ENCODE measurements at places on chromosomes 3 and 15. TPM values are rescaled to one million over a fixed set of nuclear protein-coding genes. Genes with fewer than 3 reads are reported as not detected.

The NRG4 gene
- polyA plus RNA-seq = 1.6 TPM

The SELENOT gene
- polyA plus RNA-seq = 79.3 TPM

The GXYLT2 gene
- 3.1 TPM for polyA plus RNA-seq

DNA sequence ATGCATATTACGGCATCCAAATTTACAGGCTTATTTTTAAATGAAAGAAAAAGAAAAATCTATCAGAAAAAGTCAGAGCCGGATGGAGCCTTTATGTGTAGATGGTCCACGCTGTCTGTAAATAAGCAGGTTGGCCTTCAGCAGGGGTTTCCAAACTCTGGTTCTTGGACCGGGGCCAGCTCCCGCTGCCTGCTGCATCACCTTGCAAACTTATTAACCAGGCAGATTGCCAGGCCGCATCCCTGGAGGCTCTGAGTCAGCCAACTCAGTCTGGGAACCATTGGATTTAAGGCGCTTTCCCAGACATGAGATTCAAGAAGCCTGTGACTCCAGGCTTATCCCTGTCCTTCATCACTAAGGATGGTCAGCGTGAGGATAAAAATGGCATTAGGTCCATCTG is 212.4 kb downstream of the OPA1 start:
- DNase-seq = peak; percentile 81

DNA sequence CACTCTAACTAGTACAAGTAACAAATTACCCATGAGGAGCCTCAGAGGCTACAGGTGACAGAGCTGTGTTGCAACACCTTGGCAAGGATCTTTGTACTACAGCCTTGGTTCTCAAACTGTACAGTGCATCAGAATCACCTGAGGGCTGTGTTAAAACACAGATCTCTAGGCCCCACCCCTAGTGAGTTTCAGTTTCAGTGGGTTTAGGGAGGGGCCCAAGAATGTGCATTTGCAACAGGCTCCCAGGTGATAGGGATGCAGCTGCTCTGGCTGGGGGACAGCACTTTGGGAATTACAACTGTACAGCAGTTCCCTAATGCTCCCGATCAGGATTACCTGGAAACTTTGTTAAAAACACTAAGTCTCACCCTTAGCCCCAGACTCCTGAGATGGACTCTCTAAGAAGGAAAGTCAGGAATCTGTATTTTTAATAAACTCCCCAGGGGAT is 66.1 kb upstream of the NR2F2 start:
- peak; percentile 95 for DNase-seq

DNA sequence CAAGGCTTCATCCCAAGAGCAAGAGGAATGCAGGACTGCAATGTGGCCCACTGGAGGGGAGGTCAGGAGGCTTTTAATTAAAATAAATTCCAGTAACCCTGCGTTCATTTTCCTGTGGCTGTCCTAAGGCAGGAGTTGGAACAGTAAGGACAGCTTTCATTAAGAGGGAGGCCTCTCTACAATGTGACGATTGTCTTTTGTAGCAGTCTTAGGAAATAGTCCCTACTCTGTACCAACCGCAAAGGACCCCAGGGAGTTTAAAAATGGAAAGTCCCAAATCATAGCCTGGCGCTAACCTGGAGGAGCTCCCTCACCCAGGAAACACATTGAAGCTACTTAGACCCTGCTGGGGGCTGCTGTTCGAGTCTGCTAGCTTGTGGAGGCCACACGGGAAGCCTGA is 62.8 kb downstream of the SYNM start:
- no peak for DNase-seq

DNA sequence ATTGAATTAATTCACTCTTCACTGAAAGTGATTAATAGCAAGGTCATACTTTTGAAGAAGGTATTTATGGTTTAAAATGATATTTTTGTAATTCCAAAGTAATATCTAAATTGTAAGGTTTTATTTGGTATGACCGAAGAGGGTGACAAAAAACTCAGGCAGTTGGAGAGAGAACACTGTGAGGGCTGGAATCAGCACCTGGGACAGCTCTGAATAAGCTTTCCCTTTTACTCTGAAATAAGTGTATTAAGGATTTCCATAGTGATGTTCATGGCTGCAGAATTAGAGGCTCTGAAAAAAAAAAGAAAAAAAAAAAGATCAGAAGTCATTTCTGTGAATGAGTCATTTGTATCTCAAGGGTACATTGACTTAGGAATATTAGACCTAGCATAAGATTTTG is 299.5 kb downstream of the IL5RA start:
- DNase-seq = no peak

DNA sequence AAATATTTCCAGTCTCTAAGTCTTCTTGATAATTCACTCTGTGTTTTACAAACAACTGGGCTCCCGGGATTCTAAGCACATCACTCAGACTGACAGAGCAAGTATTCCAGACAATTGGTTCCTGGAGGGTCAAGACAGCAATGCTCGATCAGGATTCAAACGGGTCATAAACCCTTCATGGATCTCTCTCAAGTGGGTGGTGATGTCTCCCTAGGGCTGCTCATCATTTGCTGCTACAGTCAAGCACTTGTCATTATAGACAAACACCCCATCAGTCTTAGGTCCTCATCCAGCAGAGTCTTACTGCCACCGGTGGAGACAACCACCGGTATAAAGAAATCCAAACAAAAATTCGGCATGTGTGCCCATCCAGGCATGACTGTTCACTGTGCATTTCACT is 921.1 kb downstream of the FHIT start:
- no peak for DNase-seq

DNA sequence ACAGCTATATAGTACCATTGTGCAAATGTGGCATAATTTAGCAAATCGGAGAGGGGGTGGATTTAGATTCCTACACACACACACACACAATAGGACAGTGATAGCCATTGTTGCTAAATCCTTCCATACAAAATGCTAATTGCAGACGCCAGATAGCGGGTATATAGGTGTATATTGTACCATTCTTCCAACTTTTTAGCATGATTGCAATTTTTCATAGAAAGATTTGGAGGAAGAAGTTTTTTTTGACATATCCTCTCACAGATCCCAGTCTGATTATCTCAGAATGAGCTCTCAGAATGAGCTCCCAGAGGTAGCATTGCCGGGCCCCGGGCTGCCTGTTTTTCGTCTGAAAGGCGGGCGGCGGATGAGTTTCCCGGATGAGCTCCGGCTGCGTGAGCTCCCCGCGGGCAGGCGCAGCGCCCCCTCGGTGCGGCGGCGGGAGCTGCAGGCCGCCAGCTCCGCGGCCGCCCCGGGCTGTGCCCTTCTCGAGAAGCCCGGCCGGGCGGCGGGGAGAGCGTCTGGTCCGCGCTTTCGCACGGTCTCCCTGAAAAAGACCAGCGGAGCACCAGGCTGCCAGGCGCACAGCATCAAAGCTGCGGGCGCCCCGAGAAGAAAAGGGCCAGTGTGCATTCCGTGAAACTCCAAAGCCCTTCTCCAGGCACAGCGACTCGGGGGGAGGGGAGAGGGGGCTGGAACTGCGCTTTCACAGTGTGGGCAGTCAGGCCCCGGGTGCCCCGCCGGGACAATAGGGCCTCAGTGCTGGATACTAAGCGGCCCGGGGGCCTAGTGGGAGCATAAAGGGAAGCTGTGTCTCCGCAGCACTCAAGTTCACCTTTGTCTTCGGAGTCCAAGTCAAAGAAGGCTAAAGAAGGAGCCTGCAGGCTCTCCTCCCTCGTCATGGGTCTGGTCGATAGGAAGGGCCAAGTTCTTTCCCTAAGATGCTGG is 12.0 kb upstream of the SHC4 start:
- DNase-seq = peak; percentile 75

- DNase-seq = peak; percentile 56
Observed at GRCh38 chr15:70376929-70377691, 279.4 kb upstream of the TLE3 start.

GRCh38 chr15:80727196-80727595 is 32.1 kb downstream of the ABHD17C start:
- no peak for DNase-seq

- no peak for DNase-seq
Observed at GRCh38 chr3:51887620-51888019, 12.2 kb upstream of the IQCF5 start.

DNA sequence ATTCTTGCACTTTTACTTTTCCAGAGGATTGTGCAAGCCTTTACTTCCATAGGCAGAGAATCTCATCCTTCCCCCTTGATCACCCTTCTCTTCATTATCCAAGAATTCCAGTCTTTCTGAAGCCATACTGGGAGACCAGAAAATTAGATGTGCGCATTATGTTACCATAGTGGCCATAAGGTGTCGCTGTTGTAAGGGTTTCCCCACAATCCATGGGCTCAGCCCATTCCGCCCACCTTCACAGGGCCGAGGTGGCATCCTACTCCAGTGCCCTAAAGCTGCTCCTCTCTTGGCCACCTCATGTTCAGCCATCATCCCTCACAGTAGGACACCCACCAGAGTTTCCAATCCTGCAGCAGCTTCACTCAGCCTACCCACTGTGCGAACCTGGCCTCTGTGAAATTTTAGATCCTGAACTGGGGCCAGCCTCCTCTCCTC is 35.0 kb downstream of the CTSH start:
- peak; percentile 38 for DNase-seq

Measured in large intestine (tissue), 12 donors.